ENCODE measurements at places on chromosomes 5 and 9.
A peak's percentile ranks its signal among the peaks of the same experiment; 100 is the strongest.

- no peak for DNase-seq
These were observed 51.7 kb downstream of the SHB start for GRCh38 chr9:38017149-38017884.

- DNase-seq: peak; percentile 10
These were observed 8.8 kb upstream of the PGGT1B start for GRCh38 chr5:115271295-115272050.

GRCh38 chr5:168377525-168377924, 86.1 kb downstream of the WWC1 start:
- no peak for DNase-seq

DNA sequence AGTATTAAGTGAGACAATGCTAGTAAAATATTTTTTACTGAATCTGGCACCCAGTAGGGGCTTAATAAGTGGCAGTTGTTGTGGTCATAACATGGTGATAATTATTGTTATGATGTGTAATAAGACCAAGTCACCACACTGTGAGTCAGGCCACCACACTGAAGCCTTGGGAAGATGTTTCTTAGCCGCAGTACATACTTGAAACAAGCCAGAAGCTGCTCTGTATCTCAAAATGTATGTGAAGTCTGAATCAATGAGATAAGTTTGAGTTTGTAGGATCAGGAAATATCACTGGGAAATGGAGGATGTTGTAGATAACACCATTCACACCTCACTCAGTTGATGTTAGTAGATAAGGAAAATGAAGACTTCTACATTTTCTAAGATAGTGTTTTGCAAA, 51.3 kb upstream of the PTPN3 start:
- no peak for DNase-seq

GRCh38 chr9:10055886-10056395, 556.9 kb downstream of the PTPRD start:
- DNase-seq: no peak

- peak; percentile 35 for DNase-seq
These were observed 543 bp upstream of the ANKRD33B start for GRCh38 chr5:10563110-10563944.

- DNase-seq: no peak
These were observed 36.2 kb downstream of the PCSK1 start for GRCh38 chr5:96396878-96397277.

DNA sequence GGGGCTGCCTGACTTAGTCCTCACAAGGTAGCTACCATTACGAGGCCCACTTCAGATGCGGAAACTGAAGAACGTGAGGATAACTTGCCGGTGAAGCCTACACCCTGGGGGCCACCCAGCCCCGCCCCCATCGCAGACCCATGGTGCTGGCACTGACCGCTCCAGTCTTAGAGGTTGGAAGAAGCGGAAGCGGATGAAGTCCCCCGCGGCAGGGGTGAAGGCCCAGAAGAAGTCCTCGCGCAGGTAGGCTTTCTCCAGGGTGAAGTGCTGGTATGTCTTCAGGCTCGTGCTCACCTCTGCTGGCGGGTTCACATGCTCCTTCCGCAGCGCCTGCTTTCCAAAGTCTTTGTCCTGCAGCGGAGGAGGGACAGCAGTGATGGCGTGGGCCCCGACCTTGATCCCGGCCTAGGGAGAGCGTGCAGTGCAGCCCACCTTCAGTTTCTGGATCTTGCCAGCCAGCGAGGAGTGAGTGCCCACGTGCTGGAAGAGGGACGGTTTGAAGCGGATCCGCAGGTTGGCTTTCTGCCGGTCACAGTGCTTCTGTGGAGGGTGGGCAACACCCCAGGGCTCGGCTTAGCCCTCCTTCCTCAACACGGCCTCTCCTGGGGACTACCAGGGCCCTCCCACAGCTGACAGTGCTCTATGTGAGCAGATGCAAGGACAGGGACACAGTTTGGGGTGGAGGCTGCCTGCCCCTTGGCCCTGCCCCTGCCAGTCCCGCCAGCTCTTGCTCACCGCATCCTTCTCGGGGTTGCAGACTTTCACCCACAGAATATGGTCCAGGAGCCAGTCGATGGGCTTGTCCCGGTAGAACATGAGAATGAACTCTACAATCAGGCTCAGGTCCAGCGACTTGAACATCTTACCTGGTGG, 5.2 kb downstream of the LTC4S start:
- no peak for DNase-seq

- DNase-seq: no peak
These were observed 1.6 kb upstream of the PRDM6 start for GRCh38 chr5:123087173-123088030.

- no peak for DNase-seq
These were observed 632.3 kb upstream of the TLE4 start for GRCh38 chr9:78939311-78940065.

DNA sequence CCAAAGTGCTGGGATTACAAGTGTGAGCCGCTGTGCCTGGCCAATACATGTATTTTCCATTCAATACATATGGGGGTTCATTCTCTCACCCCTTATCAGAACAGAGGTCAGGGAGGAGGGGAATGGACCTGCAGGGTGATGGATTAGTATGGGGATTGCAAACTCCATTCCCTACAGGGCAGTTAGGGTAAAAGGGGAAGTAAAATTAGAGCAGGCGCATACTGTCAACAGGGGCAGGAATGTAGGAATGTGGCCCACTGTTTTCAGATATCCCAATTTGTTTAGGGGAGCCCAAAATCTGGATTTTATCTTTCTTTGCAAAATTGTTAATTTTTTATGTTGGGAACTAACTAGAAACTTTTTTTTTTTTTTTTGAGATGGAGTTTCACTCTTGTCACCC, 46.4 kb upstream of the SLC44A1 start:
- no peak for DNase-seq

- no peak for DNase-seq
These were observed 6.0 kb upstream of the IRX4 start for GRCh38 chr5:1888541-1889251.

DNA sequence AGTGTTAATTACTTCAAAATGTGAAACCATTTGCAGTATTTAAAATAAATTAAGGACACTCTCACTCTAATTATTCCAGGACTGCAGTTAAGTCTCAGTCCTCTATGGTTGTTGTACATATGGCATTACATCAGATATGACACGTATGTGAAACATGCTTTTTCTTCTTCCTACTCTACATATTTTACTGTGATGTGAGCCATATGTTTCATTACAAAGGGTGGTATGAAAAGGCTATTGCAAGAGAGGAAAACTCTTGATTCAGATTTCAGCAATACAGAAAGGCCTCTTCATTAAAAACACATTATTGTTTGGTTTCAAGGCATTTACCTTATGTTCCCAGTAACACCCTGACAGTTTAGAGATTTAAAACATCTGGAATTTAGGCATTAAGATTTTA, 964.5 kb upstream of the DMAC1 start:
- DNase-seq: no peak

DNA sequence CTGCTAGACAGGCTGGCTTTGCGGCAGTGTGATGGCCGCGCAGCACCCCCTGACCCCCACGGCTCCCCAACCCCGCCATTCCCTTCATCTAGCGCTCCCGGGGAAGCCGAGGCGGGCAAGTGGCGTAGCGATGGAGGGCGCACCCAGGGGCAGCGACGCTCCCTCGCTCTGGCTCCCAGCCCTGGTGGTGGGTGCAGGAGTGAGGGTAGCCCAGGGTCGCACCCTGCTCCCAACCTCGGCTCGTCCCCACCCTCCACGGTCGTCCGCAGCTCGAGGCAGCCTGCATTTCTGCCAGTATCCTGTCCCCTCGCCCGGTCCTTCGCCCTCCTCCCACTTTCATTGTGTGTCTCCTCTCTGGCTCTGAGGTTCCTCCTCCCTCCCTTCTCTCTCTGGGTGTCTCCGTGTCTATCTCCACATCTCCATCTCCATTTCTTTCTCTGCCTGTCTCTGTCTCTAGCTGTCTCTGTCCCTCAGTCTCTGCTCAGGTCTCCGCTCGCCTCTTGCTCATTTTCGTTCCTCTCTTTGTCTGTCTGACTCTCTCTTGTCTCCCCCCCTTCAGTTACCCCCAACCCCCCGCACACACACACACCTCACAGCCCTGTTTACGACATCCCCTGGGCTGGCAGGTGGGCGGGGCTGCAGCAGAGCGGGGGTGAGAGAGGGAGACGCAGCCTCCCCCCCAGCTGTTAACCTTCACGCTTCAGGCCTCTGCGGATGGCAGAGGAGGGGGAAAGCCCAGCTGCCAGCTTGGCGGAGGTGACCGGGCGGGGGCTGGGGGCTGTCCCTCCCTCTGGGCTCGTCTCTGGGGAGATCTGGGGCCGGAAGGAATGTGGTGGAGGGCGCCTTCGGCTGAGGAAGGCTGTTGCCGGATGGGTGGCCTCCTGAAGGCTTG, 48.7 kb upstream of the PSD2 start:
- DNase-seq: no peak

- DNase-seq: no peak
These were observed 137.4 kb downstream of the CD180 start for GRCh38 chr5:67058998-67059743.

DNA sequence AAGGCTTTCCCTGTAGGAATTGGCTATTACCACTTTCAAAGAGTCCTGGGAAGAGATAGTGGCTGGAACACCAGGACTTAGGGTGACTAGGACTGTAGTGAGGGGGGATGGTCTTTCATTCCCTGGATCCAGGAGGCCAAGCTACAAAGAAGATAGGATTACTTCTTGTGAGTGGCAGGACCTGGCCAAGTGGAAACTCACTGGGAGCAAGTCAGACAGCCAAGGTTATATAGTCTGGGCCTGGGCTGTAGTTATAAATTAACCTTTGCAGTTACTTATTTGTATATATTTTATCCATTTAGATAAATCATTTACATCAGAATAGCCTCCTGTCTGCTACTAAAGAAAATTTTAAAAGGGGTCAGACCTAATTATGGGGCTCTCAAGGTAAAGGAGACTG, 124.3 kb downstream of the TLR4 start:
- no peak for DNase-seq

- no peak for DNase-seq
These were observed 278.7 kb upstream of the ISL1 start for GRCh38 chr5:51104556-51104955.

DNA sequence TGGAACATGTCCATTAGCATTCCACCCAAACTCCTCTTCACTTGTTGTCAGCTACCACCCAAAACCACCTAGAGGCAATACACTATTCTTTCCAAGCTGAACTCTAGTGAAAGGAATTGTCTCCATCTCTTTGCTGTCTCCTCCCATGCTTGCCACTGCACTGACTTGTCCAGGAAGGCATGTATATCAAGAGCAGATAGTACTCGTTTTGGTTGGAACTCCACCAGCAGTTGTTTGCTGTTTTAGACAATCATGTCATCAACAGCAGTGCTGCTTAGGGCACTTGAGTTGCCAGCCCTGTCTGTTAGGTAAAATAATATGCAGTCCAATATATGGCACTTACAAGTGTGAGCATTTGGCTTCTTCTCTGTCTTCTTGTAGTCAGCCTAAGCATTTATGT, 80.0 kb upstream of the SAP30L start:
- DNase-seq: peak; percentile 13

DNA sequence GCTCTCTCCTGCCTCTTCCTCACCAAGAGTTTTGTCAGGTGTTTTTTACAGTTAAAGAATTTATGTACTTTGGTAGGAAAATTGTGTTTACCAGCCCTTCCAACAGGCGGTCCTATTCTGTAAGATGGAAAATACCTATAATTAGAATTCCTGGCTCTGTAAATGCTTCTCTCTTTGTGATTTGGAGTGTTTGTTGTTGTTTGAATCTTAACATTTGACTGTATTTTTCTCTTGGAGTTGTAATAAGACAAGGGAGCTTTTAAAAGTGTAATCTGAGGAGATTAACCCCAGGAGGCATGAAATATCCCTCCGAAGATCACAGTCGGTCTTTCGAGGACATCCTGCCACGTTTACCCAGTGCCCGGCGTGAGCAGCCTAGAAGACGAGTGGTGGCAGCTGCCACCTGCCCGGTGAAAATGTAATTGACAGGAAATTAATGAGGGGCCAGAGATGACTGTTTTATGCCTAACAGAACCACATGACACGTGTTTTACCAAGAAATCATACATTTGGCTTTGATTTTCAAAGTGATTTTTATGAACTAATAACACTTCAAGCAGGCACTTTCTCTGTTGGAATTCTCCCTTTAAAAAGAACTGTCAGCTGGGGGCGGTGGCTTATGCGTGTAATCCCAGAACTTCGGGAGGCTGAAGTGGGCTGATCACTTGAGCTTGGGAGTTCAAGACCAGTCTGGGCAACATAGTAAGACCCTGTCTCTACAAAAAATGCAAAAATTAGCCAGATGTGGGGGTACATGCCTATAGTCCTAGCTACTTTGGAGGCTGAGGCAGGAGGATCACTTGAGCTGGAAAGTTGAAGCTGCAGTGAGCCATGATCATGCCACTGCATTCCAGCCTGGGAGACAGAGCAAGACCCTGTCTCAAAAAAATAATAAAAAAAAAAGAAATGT, 20.0 kb downstream of the ANKRD33B start:
- no peak for DNase-seq

DNA sequence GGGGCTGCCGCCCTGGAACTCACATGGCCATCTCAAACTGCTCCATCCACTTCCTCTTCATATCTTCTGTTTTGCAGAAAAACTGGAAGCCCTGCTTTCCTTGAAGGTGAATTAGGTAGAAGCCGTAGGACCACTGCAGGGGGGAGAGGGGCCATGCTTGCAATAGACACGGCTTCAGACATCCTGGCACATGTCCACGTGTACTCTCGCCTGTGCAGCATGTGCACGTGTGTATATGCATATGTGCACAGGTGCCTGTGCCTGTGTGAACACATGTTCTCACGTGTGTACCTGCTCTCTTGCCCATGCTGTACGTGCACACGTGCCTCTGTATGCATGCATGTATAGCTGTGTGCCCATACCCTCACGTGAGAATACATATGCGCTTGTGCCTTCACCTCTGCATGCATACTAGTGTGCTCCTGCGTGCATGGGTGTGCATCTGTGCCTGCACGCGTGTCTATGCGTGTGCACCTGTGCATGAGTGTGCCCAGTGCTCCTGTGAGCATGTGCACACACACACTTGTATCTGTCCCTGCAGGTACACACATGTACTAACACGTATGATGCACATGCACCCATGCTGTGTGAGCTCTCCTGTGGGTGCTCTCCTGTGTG, 47.7 kb upstream of the SARDH start:
- DNase-seq: no peak
